ENCODE measurements at places on chromosomes 16 and 17.
A peak's percentile ranks its signal among the peaks of the same experiment; 100 is the strongest.

DNA sequence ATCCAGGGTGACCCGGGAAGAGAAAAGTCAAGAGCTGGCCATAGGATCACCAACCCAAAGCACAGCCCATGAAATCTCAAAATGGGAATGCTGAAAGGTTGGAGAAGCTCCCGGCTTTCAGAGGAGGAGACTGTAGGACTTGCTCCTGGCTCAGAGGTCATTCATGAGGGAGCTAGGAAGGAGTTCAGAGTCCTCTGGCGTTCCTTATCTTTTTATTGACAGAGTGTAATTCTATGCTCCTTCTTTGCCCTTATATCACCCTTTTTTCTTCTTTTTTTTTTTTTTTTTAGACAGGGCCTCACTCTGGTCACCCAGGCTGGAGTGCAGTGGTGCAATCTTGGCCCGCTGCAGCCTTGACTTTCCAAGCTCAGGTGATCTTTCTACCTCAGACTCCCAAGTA lies 27.3 kb upstream of the CNOT1 start:
- H3K4me3 ChIP-seq: no peak overlapping the region
- H3K4me1 ChIP-seq: peaks cover 3% of the 10 kb centered on the region
- no peak for DNase-seq
- H3K27ac ChIP-seq: no peak overlapping the region
- no peaks in the 10 kb centered on the region for H3K36me3 ChIP-seq

DNA sequence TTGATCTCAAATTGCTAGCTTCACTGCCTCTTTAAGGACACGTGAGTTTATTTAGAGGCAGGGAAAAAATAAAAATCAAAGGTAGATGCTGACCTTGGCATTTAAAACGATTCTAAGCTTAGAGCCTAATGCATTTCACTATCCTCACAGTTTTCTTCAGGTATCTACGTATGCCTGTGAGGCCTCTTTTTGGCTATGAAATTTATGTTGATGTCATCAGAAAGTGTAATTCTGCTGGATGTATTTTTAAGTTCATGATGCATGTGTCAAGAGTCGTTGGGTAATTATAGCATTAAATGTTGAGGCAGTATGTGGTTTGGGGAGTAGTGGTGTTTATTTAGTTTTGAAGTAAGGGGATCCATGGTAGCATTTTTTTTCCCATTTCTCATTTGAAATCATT lies 4.2 kb upstream of the KRTAP3-2 start:
- DNase-seq: no peak
- H3K27ac ChIP-seq: no peak overlapping the region
- H3K27me3 ChIP-seq: peaks cover 2% of the 10 kb centered on the region
- H3K36me3 ChIP-seq: no peaks in the 10 kb centered on the region

DNA sequence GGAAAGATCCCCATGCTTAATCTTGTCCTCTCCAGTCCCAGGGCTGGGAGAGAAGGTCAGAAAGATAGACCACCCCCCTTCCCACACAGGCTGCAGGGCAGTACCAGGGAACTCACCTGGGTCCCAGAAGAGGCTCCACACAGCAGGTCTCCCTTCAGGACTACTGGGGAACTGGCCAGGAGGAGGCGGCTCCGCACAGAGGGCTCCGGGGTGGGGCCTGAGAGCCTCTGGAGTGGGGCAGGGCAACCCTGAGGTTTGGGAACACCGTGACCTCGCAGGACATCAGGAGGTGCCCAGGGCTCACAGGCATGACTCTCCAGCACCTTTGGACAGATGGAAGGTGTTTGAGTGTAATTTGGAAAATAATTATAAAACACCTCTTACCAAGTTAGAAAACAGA lies 11.0 kb downstream of the ABCA3 start:
- H3K4me1 ChIP-seq: peaks cover 9% of the 10 kb centered on the region
- DNase-seq: no peak
- peaks cover 1% of the 10 kb centered on the region for H3K27me3 ChIP-seq
- no peak overlapping the region for H3K27ac ChIP-seq
- H3K36me3 ChIP-seq: no peaks in the 10 kb centered on the region
- no peak overlapping the region for H3K4me3 ChIP-seq

- no peak overlapping the region for H3K4me3 ChIP-seq
- peaks cover 12% of the 10 kb centered on the region for H3K4me1 ChIP-seq
- peaks cover 2% of the 10 kb centered on the region for H3K27me3 ChIP-seq
These were observed 2.6 kb downstream of the NUP88 start for GRCh38 chr17:5416901-5417300.

DNA sequence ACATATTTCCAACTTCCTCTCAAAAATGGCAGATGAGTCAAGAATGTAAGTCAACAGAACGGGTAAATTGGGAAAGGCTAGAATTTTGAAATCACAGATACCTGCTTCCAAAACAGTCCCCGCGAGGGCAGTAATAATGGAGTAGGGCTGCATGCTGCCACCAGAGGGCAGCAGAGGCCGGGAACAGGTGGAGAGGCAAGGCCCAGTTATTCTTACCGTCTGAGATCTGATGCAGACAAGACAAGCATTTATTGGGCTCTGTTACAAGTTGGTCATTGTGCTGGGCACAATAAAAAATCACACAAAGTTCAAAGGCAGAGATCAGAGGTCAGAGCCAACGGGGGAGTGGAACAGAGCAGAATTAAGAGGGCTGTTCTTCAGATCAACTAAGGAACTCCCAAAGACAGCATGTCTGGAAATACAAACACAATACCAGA lies 8.8 kb upstream of the MLKL start:
- peak; percentile 85 for DNase-seq
- H3K4me3 ChIP-seq: no peak overlapping the region
- no peak overlapping the region for H3K27ac ChIP-seq
- H3K4me1 ChIP-seq: no peaks in the 10 kb centered on the region
- H3K36me3 ChIP-seq: no peaks in the 10 kb centered on the region
- H3K27me3 ChIP-seq: peaks cover 1% of the 10 kb centered on the region

- H3K4me1 ChIP-seq: peaks cover 5% of the 10 kb centered on the region
- no peak for DNase-seq
- H3K27ac ChIP-seq: peak overlapping the region; percentile 42
- H3K4me3 ChIP-seq: no peak overlapping the region
- peaks cover 4% of the 10 kb centered on the region for H3K27me3 ChIP-seq
These were observed 8.9 kb upstream of the MYL4 start for GRCh38 chr17:47200325-47200664.

DNA sequence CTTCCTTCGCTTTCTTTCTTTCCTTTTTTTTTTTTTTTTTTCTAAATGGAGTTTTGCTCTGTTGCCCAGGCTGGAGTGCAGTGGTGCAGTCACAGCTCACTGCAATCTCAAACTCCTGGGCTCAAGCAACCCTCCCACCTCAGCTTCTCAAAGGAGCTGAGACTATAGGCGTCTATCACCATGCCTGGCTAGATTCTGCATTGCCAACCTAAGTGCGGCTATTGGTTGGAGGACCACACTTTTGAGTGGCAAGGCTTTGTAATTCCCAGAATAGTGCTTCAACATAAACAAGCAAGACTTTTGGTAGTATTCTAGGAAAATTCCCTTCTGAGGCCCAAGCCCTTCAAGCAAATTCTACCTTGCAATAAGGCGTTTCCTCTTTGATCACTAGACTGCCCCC lies 107.8 kb downstream of the YPEL2 start:
- H3K4me3 ChIP-seq: no peak overlapping the region
- no peaks in the 10 kb centered on the region for H3K27me3 ChIP-seq
- no peaks in the 10 kb centered on the region for H3K36me3 ChIP-seq
- H3K4me1 ChIP-seq: peaks cover 44% of the 10 kb centered on the region
- no peak for DNase-seq

- H3K27me3 ChIP-seq: no peaks in the 10 kb centered on the region
- no peak overlapping the region for H3K4me3 ChIP-seq
- DNase-seq: no peak
- H3K36me3 ChIP-seq: no peaks in the 10 kb centered on the region
These were observed 450.3 kb upstream of the PSMD7 start for GRCh38 chr16:73846356-73846755.

DNA sequence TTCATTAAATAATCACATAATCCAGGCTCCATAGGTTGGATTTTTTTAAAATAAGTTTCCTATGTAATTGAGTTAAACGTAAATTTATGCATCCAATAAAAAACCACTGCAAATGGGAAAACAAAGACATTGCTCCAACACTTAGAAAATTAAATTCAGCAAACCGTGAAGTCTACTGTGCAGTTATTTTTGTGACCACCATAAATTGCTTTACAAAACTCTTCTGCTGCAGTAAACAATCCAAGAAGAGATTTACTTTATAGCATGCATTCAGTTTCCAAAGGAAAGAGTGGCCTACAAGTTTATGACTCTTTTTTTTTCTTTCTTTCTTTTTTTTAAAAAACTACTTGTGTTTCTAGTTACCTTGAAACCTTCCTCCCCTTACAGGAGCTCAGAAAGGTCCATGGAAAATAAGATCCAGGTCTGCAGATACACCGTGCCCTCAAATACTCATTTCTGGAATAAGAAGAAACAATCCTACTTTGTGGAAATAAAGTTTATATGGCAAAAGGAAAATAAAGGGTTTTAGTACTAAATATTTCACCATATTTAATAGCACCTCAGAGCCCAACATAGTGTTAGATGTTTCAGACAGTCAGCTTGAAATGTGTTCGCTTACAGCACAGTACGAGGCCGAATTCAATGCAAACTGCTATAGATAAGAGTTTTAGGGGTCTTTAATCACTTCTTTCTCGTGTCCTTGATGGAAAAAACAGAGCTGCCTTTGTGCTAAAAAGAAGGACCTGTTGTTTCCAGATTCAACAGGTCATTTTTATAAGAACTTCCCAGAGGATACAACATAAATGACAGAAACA lies 3.2 kb downstream of the HS3ST3A1 start:
- peaks cover 3% of the 10 kb centered on the region for H3K36me3 ChIP-seq
- peaks cover 12% of the 10 kb centered on the region for H3K4me1 ChIP-seq
- no peak overlapping the region for H3K4me3 ChIP-seq
- H3K27ac ChIP-seq: no peak overlapping the region
- DNase-seq: no peak
- peaks cover 7% of the 10 kb centered on the region for H3K27me3 ChIP-seq

DNA sequence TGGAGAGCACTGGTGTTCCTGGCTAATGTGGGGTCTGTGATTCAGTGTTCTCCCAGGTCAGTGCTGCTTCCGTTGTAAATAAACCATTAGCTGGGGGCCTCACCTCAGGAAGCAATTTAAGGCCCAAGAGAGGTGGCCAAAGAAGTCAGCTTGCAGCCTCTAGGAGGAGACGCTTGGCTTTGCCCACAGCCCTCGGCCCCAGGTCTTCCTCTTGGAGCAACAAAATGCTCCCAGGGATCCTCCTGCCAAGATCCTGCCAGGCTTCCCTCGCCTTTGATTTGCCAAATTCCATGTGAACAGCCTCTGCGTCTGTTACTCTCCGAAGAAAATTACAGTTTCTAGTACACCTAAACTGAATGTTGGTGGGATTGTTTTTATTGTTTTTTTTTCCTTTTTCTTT lies 62.4 kb upstream of the TBX2 start:
- no peaks in the 10 kb centered on the region for H3K36me3 ChIP-seq
- H3K27ac ChIP-seq: no peak overlapping the region
- no peak for DNase-seq
- peaks cover 9% of the 10 kb centered on the region for H3K4me1 ChIP-seq
- H3K27me3 ChIP-seq: peaks cover 6% of the 10 kb centered on the region

- DNase-seq: no peak
- peaks cover 21% of the 10 kb centered on the region for H3K36me3 ChIP-seq
- H3K4me1 ChIP-seq: peaks cover 21% of the 10 kb centered on the region
- H3K4me3 ChIP-seq: peak overlapping the region; percentile 92
- peak overlapping the region; percentile 84 for H3K27ac ChIP-seq
These were observed 481 bp upstream of the BRD7 start for GRCh38 chr16:50369133-50369804.

DNA sequence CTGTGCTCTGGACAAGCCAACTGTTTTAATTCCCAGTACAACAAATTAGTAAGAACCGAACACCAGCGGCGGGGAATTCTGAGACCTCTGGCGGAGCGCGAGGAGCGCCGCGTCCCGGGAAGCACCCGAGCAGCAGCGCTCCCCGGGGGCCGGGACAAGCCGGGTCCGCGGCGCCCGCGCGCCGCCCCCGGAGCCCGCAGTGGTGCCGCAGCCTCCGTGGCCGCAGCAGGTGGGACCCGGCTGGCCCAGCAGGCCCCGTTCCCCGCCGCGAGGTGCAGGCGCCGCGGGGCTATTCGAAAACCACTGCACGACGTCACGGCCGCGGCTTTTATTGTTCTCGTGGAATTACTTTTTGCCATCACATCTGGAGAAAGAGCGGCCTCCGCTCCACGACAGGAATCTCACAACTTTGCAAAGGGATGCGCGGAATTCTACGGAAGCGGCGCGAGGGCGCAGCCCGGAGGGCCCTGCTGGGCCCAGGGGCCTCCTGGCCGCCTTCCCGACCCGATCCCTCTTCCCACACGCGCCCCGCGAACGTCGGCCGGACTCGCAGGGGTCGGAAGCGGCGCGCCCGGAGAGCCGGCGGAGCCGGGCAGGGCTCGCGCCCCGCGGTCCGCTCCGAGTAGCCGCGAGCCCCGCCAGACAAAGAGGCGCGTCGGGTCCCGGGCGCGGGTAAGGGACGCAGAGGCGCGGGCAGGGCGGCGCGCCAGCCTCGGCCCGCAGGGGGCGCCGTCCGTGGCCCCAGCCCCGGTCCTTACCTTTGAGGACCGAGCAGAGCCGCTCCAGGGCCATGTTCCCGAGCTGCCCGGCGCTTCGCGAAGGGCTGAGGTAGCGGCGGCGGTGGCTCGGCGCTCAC lies 696 bp downstream of the NETO2 start:
- DNase-seq: peak; percentile 86
- H3K27ac ChIP-seq: no peak overlapping the region
- H3K36me3 ChIP-seq: peaks cover 6% of the 10 kb centered on the region
- H3K27me3 ChIP-seq: peaks cover 17% of the 10 kb centered on the region
- peak overlapping the region; percentile 91 for H3K4me3 ChIP-seq

DNA sequence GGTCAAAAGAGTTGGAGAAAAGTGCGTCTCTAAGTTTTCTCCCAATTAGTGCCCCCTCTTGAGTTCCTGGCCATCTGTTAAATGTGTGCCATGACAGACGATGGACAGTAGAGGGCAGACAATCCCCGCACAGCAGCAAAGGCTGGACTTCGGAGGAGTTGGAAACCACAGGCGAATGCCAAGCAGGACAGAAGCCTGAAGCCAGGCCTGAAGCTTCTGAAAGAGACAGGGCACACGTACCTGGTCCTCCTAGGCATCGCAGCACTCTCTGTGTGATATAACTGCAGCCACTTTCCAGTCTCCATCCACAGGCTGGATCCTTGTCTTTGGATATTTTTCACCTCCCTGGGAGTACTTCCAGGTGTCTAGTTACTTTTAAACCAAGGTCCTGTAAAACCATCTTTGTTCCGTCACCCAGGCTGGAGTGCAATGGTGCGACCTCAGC lies 14.5 kb downstream of the C17orf100 start:
- H3K4me1 ChIP-seq: peaks cover 9% of the 10 kb centered on the region
- no peaks in the 10 kb centered on the region for H3K36me3 ChIP-seq
- H3K27me3 ChIP-seq: peaks cover 3% of the 10 kb centered on the region

- no peaks in the 10 kb centered on the region for H3K4me1 ChIP-seq
- H3K36me3 ChIP-seq: no peaks in the 10 kb centered on the region
- no peak overlapping the region for H3K4me3 ChIP-seq
- no peaks in the 10 kb centered on the region for H3K27me3 ChIP-seq
- no peak overlapping the region for H3K27ac ChIP-seq
These were observed 24.5 kb upstream of the NKD1 start for GRCh38 chr16:50523710-50524109.

GRCh38 chr17:6712854-6713129 lies 377 bp downstream of the SLC13A5 start:
- peaks cover 19% of the 10 kb centered on the region for H3K27me3 ChIP-seq
- DNase-seq: no peak
- no peak overlapping the region for H3K27ac ChIP-seq
- H3K36me3 ChIP-seq: peaks cover 9% of the 10 kb centered on the region
- H3K4me3 ChIP-seq: peak overlapping the region; percentile 89

- H3K4me1 ChIP-seq: no peaks in the 10 kb centered on the region
- peaks cover 1% of the 10 kb centered on the region for H3K27me3 ChIP-seq
- no peak overlapping the region for H3K4me3 ChIP-seq
- no peaks in the 10 kb centered on the region for H3K36me3 ChIP-seq
- H3K27ac ChIP-seq: no peak overlapping the region
These were observed 155.1 kb downstream of the C16orf95 start for GRCh38 chr16:87161822-87162676.

Measured in endothelial cell (in vitro differentiated cells).